ENCODE measurements at places on chromosomes 3 and 15.
A peak's percentile ranks its signal among the peaks of the same experiment; 100 is the strongest.

- no peak for DNase-seq
Measured at GRCh38 chr3:133865136-133865855, 30.4 kb downstream of the RAB6B start.

DNA sequence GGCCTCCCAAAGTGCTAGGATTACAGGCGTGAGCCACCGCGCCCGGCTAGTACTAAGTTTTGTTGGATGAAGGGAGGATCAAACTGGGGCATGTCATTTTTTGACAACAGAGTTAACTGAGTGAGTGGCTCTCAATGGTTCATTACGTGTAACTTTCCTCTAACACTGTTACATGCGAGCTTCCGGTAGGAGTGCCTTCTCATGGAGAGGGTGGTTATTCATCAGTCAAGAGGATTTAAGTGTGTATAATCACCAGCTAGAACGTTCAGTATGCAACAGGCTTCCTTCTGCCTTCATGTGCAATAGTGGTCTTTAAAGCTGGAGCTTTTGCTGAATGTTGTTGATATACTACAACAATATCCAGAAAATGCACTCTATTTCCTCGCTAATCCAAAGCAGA lies 19.1 kb upstream of the GOLGA8A start:
- no peak for DNase-seq

DNA sequence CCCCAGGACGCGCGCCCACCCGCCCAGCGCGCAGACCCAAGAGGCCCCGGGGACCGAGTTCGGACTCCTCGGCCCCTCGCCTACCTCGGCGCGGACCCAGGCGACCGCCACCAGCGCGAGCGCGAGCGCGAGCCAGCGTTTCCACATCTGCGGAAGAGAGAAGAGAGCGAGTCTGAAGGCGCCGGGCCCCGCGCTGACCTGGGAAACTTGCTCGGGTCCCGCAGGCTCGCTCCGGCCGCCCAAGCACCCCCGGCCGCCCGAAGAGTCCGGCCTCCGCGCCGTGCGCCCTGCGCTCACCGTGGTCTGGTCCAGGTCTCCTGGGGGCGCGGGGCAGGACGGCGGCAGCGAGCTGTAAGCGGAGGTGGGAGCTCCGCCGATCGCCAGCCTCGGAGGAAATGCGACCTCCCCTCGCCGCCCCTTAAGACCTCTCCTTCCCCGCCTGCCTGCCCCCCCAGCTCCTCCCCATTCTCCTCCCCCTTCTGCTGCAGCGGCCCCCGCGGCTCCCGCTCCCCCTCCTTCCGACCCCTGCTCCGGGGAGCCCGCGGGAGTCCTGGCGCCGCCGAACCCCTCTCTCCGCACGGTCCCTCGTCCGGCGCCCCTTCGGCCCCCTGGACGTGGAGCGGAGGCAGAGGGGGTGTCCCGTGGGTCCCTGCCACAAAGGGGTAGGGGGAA lies at the start of gene FSTL1:
TSS of gene FSTL1 (minus strand) at position 393 of the 672 bp plus-strand sequence. CDS start at position 147, 246 bp downstream.
- DNase-seq: no peak

DNA sequence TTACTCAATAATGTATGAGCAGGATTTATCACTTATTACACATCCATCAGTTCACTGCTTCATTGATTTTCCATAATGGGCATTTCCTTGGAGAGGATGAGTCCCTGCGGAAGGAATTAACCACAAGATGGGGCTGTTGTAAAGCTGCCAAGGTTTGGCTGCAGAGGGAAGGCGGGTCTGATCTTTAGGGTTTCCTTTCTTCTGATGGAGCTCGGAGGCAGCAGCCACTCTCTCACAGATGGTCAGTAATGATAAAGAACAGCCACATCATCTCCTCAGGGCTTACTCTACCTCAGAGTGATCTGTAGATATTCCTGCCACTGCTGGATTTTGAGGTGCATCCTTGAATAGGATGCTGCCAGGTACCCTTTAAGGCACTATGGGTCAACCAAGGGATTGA lies 115.2 kb downstream of the USP13 start:
- peak; percentile 2 for DNase-seq

DNA sequence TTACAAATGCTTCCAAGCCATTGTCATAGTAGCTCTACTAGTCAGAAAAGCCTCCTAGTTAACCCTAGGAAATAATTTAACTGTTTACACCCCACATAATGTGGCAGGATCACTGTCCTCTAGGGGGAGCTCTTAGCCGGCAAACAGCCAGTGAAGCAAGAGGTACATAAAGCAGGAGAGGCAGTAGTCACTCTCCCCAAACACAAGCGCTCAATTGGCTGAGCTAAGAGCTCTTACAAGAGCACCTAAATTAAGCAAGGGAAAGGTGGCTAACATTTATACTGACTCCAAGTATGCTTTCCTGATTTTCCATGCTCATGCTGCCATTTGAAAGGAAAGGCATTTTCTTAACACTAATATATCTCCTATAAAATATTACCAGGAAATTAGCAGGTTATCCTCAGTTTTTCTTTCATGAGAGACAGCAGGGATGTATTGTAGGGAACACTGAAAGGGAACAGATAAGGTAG lies 37.6 kb downstream of the NCEH1 start:
- peak; percentile 74 for DNase-seq

DNA sequence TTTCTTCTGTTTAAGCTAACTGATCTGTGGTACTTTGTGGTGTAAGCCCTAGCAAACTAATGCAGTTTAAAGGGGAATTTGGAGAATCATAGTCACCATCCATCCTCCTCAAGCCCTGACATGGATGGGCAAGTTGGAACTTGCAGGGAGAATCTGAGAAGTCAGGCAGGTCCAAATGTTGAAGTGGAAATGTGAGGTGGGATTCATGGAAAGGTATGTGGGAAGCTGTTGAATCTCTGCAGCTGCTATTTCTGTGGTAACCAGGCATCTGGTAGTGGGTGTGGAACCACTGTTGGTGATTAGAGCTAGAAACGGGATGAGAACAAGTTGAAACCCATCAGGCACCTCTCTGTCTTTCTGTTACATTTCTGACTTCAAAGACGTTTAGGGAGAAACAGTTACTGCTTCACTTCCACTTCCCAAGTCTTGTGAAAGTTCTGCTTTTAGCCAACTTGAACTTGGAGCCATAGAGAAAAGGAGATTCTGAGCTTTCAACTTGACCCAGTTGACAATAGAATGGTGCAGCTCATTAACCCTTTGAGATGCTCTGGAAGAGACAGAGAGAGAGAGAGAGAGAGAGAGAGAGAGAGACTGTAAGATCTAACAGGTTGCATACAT lies 38.1 kb upstream of the NMNAT3 start:
- DNase-seq: no peak

DNA sequence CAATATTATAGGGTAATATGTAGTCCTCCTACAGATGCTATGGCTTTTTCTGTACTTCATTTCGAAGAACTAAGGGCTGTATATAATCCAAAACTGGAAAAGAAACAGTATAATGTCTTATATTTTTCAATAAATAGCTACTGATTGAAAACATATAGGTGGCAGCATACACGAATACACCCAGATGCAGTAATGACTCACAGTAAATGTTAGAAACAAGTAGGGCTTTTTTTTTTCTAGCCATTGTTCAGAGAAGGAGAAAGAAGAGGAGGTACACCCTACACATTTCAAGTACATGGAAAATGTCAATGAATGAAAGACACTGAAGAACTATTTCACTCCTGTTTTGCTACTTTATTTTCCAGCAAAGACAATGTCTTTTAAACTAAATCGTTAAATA lies 9.4 kb downstream of the DAZL start:
- DNase-seq: no peak

DNA sequence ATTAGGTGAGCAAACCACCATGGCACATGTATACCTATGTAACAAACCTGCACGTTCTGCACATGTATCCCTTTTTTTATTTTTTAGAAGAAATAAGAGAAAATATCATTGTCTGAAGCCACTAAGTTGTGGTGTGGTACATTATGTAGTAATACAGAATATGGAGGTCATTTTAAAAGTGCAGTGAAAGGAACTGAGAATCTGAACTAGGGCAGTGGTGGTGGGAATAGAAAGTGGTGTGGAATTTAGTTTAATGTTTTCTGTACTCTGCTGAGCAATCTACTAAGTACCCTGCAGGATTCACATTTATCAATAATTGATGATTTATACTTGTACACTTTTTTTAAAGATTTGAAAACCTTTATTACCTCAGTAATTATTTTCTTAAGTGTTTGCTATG lies 283.5 kb downstream of the CHL1 start:
- DNase-seq: no peak

DNA sequence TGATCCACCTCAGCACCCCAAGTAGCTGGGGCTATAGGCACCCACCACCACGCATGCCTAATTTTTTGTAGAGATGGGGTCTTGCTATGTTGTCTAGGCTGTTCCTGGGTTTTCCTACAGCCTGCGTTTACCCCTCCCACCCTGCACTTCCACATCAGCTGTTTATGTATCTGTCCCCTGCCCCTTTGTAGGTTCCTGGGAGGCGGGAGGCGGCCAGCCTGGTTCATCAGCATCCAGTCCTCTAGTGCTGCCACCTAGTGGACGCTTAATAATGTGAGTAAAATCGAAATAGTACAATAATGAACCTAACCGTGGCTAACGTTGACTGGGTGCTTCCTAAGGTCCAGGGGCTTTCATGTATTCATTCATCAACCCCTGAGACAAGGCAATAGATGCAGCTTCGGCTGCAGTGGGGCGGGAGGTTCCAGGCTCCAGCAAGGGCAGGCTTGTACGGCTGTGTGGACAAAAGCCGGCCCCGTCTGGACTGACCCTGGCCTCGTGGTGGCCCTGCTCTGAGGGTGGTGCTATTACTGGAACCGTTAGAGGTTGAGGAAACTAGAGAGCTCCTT lies 1.2 kb upstream of the LCTL start:
- peak; percentile 94 for DNase-seq

- no peak for DNase-seq
Measured at GRCh38 chr3:135981701-135982403, 16.3 kb downstream of the PPP2R3A start.

GRCh38 chr15:98651036-98651481 lies 2.7 kb downstream of the IGF1R start:
- DNase-seq: no peak

DNA sequence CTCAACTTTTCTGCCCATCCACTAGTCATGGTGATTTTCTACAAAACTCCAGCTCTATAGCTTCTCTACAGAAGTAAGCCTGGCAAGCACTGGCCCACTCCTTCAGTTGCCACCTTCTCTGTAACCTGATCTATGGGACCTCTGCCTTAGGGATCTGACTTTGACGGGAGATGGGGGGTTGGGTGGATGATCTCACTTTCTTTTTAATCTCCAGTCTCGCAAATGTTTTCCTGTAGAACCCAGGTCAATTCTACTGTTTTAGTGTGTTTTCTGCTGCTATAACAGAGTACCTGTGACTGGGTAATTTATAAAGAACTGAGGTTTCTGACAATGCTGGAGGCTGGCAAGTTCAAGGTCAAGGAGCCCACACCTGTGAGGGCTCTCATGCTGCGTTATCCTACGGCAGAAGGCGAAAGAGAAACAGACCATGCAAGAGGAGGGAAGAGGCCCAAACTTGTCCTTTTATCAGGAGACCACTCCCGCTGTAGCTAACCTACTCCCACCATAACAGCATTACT lies 189.9 kb upstream of the THRB start:
- DNase-seq: no peak

- DNase-seq: no peak
Measured at GRCh38 chr3:43997788-43998369, 243.8 kb upstream of the TOPAZ1 start.

DNA sequence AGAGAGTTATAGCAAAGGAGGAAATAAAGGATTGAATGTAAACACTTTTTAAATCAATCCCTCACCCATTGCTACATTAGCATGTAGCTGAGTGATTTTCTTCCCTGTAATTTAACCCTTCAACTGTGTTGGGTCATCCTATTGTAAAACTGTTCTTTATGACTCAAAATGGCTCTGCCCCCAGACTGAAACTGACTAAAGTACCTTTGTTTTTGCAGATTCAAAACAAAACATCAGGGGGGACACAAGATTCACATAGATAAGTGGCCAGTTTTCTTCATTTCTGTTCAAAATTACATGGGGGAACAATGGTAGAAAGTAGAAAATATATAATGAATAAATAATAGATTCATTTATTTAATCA lies 268.4 kb downstream of the IGSF11 start:
- no peak for DNase-seq

DNA sequence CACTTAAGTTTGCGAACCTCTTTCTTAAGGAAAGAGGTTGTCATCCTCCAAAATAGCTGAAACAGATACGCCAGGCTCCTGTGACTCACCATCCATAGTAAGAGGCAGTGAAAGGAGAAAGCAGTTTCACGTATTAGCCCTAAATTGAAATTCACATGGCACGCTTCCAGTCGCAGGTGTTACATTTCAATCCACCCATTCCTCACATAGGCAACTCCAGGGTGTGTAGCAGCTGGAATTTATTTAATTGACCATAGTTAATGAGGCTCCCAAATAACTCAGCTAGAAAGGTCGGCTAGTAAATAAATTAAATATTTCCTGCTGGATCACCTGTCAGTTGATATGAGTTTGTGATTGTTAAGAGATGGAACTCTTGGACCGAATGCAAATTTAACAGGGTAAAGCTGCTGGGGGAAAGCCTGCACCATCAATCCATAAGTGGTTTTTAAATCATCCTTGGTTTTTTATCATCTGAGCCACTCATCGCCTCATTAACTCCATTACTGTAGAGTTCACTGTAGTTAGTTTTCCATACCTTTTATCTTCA lies 19.6 kb downstream of the NSUN3 start:
- no peak for DNase-seq

DNA sequence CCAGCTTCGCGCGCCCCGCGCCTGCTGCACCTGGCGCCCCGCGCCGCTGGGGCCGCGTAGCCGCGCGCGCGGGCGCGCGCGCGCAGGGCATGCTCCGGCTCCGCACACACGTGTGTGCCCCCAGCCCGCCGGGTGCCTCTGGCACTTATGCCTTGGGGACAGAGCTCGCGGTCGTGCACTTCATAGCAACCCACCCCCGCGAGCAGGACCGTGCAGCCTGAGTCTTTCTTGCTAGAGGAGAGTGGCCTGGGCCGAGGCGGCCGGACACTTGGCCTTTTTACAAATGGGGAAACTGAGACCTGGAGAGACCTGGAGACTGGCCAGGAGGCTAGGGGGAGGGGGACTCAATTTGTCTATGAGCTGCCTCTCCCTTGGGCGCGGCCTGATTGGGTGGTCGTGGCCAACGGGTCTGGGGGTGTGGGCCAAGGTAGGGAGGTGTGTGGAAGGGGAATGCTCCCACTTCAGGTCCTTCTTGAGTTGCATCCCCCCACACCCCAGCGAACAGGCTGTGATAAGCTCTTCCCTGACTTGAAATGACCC lies 562 bp downstream of the NBEAL2 start:
- no peak for DNase-seq

DNA sequence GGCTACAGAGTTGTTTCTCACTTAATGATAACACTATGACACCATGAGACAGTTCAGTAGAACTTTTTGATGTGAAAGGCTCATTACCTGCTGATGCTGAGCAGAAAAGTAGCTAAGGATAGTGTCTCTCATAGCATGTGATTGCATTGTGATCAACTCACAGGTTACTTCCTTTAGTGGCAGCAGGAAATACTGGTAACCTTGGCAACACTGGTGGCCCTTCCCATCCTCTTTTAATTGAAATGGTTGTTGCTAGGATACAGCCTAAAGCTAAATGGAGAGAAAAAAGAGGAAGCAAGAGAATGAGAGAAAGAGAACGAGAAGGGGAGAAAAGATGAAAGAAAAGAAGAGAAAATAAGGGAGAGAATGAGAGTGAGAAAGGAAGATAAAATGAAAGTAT lies 204.7 kb upstream of the GAP43 start:
- DNase-seq: no peak

GRCh38 chr3:72238010-72238691 lies 453.2 kb upstream of the PROK2 start:
- DNase-seq: no peak
